ENCODE measurements at places on chromosomes 5 and 9.

DNA sequence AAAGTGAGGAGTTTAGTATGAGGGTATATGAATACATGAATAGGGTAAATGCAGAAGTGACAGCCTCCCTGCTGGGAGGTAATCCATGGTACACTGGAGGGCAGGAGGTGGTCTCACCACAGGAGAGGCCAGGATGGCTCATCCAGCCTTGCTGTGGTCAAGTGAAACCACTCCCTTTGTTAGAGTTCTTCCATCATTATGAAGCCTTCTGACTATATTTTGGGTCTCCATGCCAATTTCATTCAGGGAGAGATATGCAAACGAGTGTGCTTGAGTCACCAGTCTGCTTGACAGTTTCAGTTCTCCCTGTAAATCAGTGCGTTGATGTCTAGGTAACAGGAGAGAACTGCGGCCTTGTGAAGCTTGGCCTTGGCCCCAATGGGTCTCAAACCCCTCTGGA is 16.4 kb downstream of the PPP3R2 start:
- DNase-seq = no peak

GRCh38 chr9:114779352-114779845 is 26.4 kb downstream of the TNFSF15 start:
- peak; percentile 15 for DNase-seq

DNA sequence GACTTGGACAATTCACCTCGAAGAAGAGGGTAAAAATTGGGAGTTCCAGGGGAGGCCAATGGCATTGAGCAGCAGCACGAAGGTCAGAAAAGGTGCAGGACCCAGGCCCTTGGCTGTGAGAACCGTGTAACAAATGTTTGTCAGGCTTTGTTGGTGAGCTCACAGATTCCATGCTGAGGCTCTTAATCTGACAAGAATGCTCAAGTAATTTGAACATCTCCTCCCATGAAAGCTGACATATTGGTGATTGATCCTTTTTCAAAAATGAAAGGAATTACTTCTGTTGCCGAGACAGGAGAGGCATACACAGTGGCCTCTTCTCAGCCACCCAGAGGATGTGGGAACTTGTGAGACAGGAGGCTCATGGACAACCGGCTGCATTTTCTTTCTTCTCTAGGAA is 11.6 kb downstream of the RAI14 start:
- DNase-seq = no peak

DNA sequence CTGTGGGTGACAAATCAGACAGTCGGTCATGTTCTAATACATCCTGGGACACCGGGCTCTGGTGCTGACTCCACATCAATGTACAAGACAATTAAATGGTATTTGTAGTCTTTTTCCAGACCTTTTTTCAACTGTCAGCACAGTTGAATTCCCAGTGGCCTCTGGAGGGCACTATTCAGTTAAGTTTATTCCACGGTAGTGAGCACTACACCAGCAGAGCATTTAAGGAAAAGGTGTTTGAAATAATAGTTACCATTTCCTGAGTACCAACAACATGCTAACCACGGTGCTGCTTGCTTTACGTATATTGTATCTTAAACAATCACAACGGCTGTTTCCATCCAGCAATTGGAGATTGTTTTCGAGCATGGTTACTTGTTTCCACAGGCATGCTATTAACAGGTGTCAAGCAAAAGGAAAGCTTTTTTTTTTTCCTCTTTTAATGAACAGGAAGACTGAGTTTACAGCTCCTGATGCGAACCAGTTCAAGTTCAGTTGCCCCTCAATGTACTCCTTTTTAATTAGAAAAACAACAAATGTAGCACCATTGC is 186.7 kb downstream of the PDZD2 start:
- DNase-seq = peak; percentile 54

DNA sequence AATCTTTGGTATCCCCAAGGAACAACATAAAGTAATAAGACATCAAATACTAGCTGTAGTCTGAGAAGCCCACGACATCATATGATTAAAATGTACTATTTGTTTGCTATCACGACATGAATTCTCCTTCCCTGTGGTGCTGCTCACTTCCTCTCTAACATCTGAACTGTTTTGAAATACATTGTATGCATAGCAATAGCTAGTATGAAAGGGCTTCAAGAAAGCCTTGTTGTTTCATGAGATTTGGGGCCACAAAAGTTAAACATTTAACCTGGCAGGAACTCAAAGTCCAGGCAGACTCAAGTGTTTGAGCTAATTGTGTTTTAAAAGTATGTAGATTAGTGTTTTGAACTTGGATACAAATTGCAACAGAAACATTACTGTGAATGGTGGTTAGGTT is 237.4 kb upstream of the PTGER4 start:
- no peak for DNase-seq

DNA sequence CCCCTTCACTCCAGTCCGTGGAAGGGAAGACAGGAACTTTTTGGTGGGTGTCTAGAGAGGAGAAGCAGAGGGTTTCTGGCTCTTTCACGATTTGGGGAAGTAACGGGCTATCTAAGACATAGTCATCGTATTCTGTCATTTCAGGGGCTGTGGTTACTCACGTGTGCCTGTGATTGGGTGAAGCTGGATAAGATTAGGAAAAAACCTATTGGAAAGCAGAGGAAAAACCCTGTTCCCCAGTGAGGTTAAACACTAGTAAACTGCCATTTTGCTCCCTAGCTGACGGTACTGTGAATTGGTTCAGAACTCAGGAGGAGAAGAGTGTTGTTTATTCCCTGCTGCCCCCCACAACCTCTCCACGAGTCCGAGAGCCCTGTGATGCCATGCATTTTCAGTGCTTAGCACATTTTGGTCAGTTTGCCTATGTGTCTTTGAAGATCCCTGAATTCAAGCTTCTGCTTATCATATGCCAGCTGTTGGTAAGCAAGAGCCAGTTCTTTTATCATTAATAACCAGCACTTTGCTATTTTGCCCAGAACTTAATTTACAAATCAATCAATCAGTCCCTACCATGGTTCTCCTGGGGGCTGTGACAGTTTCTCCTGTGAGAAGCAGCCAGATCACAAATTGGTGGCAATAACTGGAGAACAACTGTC is 45.1 kb upstream of the ROR2 start:
- DNase-seq = no peak

DNA sequence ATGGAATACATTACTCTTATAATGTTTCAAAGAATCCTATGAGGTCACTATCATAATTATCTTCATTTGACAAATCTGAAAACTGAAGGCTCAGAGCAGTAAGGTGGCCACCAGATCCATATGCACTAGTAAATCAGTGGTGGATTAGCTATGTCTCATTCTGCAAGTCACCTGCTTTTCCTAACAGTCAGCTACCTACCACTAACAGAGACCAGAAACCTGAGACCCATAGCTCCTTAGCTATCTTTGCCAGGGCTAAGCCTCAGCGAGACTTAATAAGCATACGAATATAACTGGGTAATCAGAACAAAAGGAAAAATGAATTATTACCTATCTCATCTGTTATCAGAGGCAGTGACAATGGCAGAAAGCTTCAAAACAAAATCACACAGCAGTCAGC is 118.7 kb downstream of the AUH start:
- no peak for DNase-seq

DNA sequence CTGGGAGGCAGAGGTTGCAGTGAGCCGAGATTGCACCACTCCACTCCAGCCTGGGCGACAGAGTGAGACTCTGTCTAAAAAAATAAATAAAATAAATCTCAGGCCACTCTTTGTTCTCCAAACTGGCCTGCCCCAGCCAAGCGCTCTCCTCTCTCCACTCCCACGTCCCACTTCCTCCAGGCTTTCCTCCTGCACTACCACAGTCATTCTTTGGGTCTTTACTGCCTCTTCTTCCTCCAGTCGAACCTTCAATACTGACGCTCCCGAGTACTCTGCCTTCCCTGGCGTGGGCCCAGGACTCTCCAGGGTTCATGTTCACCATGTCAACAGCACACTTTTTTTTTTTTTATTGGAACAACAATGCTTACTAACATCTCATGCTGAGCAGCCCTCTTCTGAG is 23.9 kb downstream of the RNF130 start:
- no peak for DNase-seq

DNA sequence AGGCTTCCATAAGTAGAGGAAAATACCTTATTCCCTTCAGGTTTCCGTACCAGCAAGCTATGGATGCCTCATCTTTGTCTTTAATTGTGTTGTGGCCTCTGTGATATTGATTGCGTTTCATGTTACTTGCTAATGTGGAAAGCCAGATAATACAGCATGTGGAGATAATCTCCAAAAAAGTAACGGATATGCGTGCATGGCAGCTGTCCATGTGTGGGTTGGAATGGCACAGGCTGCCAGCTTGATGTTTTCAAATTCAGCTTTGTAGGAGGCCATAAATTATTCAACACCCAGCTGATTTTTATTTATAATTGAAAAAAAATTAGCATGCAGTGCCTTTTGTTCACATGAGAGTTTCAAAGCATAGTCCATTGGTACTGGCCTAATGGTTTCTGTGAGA is 144.9 kb downstream of the GIN1 start:
- no peak for DNase-seq

GRCh38 chr5:42426016-42426415 is 2.8 kb downstream of the GHR start:
- no peak for DNase-seq

- DNase-seq = no peak
Measured at GRCh38 chr9:77830618-77831285, 182.6 kb upstream of the GNA14 start.

DNA sequence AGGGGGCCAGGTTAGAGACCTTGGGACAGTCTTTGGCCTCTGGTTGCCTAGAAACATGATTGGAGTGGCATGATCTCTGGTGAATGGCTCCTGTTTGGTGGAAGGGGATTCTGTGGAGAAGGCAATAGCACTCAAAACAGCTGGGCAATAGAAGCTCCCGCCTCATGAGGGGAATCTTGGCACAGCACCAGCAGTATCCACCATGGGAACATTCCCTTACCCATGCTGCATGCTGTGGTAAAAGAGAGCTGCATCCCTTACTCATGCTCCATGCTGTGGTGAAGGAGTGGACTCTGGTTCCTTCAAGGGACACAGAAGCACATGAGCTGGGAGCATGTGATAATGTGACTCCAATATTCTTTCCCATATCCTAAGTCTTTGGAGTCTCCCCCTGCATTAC is 160.6 kb downstream of the PJA2 start:
- DNase-seq = no peak

- no peak for DNase-seq
Measured at GRCh38 chr5:4206127-4206526, 610.5 kb downstream of the IRX1 start.

GRCh38 chr5:13439430-13439829 is 505.1 kb downstream of the DNAH5 start:
- no peak for DNase-seq

DNA sequence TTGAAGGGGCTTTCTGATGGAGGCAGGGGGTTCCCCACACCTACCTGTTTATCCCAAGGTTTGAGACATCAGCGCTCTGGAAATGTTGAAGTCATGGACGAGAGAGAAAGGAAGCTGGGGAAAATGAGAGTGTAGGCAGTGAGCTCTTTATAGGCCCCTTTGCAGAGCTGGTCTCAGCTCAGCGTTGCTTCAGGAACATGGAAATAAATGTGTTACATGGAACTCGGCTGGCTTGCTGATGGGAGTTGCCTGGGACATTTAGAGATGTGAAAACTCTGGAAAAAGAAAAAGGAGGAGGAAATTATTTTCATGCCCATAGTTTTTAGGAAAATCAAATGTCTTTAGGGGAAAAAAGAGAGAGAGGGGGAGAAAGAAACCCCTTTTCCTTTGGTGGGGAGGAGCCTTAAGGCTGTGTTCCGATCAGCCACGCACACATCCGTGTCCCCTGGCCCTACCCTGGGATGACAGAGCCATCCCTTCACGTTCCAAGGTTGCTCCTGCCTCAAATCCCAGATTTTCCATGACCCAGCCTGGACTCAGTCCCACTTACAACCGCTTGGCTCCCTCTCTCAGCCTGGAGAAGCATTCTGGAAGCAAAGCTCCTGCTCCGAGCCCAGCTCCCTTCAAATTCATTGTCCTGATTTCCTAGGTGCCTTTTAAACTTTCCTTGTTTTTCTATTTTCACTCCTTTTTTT is 78.3 kb downstream of the COL27A1 start:
- DNase-seq = no peak

DNA sequence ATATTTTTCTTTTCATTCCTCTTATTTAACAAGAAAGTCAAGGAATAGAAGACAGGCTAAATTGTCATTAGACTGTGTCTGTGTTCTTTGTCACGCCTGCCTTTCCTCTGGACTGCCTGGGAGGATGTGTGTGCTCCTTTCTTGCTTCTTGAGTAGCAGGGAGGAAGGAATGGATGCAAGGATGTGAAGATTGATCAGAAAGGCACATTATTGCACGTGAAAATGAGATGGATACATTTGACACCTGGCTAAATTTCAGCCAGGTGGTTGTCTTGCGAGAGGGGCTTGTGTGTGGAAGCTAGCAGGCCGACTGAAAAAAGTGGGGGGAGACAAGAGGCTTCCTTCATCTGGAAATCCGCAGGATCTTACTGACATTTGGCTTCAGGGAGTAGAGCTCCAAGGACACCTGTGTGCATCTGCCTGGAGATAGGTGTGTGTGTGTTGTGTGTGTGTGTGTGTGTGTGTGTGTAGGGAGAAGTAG is 200.1 kb downstream of the MEF2C start:
- no peak for DNase-seq

- DNase-seq = no peak
Measured at GRCh38 chr9:1002678-1003077, 26.2 kb downstream of the DMRT3 start.

DNA sequence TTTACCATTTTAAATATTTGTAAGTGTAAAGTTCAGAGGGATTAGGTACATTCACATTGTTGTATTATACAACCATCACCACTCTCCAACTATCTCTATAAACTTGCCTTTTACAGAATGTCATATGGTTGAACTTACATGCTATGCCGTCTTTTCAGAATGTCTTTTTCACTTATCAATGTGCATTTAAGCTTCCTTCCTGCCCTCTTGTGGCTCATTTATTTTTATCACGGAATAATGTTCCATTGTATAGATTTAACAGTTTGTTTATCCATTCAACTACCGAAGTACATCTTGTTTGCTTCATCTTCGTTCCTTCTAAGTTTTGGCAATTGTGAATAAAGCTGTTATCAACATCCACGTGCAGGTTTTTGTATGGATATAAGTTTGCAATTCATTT is 133.3 kb upstream of the C6 start:
- no peak for DNase-seq

GRCh38 chr9:118038713-118039112 is 334.5 kb downstream of the TLR4 start:
- DNase-seq = no peak

DNA sequence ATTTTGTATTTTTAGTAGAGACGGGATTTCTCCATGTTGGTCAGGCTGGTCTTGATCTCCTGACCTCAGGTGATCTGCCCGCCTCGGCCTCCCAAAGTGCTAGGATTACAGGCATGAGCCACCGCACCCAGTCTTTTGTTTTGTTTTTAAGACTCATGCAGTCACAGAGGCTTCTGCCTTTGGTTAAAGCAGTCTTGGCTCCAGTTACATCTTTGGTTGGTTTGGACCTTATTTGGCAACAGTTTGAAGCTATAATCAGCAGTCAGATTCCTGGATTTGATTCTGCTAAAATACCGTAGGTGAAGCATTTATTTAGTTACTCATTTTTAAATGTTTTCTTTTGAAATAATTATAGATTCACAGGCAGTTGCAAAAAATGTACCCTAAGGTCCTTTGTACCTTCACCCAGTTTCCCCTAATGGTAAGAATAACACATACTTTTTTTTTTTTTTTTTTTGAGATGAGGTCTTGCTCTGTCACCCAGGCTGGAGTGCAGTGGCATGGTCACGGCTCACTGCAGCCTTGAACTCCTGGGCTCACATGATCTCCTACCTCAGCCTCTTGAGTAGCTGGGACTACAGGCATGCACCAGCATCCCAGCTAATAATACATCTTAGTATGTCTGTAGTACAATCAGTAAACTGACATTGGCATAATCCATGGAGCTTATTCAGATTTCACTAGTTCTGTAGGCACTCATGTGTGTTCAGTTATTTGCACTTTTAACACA is 15.7 kb downstream of the USP20 start:
- no peak for DNase-seq

All from kidney capillary endothelial cell (primary cell).